Myocyte (in vitro differentiated cells): ENCODE measurements at places on chromosomes 6 and 20. TPM values are rescaled to one million over a fixed set of nuclear protein-coding genes. Genes with fewer than 3 reads are reported as not detected.

Gene SLC24A3
- 0.03 and 0.16 TPM in 2 replicates for total RNA-seq

Gene SMOC2
- not detected in 2 replicates for total RNA-seq

Gene CCNC
- total RNA-seq: 50.5 and 52.9 TPM in 2 replicates

Gene GCNT2
- 0.36 and 0.43 TPM in 2 replicates for total RNA-seq

Gene SLC22A3
- not detected in 2 replicates for total RNA-seq

Gene FGD2
- not detected in 2 replicates for total RNA-seq

Gene LY6G6D
- total RNA-seq: not detected in 2 replicates

Gene AKIRIN2
- total RNA-seq: 23.7 and 31.0 TPM in 2 replicates

Gene PHACTR1
- 2.4 and 7.9 TPM in 2 replicates for total RNA-seq

Gene ADGRB3
- total RNA-seq: 0.13 TPM in 1 of 2 replicates, not detected in the other

Gene PBX2
- total RNA-seq: 25.1 and 29.0 TPM in 2 replicates

Gene FAM217A
- not detected in 2 replicates for total RNA-seq

Gene POFUT1
- 36.7 and 44.7 TPM in 2 replicates for total RNA-seq
